Stimulated activated CD8-positive, alpha-beta memory T cell treated with anti-CD3 and anti-CD28 coated beads, Interleukin-7, amount 100 ng/mL, for 1 hour (primary cell): ENCODE measurements at places on chromosomes 6 and 20.

- no peak for DNase-seq
Observed at GRCh38 chr6:318243-318890, 26.1 kb downstream of the DUSP22 start.

- no peak for DNase-seq
Observed at GRCh38 chr6:25181350-25181724, 97.8 kb upstream of the CARMIL1 start.

DNA sequence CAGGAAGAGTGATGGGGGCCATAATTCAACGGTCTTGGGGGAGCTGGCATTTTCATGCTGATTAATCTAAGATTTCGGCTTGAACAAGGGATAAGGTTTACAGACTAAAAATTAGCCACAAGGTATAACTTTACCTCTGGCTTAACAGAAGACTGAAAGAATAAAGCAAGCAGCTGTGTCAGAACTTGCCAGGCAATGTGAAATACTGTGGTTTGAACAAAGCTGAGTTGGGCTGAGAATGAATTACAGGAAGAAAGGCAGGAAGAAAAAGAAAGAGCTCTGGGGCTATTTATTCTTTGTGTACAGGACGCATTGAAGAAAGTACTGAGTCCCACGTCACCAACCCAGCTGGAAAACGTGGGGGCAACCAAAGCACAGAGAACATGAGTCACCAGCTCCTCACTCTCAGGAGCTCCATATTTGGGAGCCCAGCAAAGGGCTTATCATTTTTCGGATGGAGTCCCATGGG lies 121.5 kb upstream of the NEDD9 start:
- no peak for DNase-seq

DNA sequence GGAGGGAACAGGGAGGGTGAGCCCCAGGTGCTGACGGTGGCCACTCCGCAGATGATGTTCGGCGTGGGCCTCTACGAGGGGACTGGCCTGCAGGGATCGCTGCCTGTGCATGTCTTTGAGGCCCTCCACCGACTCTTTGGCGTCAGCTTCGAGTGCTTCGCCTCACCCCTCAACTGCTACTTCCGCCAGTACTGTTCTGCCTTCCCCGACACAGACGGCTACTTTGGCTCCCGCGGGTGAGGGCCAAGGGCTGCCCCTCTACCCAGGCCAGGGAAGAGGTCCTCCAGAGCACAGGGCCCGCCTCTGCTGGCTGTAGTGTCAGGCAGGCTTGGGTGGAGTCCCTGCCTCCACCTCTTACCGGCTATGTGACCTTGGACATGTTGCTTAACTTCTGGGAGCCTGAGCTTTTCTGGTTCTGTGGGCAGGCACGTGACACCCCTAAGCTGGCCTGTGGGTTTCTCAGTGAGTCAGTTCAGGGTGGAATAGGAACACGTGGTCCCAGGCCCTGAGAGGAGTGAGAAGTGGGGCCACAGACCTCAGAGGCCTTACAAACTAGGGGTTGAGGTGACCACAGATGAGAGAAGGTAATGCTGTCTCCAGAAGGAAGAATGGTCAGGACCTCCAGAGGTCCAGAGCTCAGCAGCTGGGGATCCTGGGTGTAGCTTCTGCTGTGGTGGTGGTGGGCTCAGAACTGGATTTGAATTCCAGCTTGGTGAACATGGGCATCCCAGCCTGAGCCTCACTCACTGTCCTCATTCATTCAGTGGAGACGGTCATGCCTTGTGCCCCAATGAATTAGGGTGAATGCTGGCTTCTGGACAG lies 11.9 kb downstream of the PCIF1 start:
- peak; percentile 56 for DNase-seq

DNA sequence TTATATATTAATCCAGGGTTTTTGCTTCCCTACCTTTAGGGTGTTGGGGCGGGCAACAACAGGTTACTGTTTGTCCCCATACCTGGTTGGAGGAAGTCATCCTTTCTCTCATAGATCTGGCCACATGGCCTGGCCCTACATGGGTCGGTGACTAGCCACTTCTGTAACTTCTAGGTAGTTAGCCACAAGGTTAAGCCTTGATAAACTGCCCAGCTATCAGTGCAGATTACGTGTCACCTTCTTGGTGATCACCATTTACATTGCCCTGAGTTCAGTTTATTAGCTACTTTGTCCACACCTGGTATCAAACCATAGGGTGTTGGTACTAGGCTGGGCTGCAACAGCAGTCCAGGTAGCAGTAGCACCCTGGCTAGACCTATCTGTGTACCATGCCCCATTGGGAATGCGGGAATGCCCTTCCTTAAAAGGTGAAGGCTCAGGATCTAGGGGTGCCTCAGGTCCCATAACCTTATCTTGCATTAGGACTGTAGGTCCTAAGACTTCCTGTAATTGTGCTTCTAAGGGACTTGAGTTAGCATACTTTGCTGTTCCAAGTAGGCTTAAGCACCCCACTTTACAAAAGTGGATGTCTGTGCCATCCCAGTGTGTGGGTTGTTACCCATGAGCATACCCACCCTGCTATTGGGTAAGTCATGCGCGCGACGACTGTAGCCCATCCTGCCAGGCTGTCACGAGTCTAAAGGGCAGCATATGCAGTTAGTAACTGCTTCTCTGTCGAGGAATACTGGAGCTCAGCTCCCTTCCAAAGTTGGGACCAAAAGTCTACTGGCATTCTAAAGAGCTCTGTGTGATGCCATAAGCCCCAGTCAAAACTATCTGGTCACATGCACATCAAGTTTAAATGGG lies 5.2 kb downstream of the ZKSCAN3 start:
- no peak for DNase-seq
